ENCODE measurements at places on chromosomes 11 and 22.

GRCh38 chr11:112277941-112278340, 17.3 kb upstream of the PLET1 start:
- DNase-seq = no peak

GRCh38 chr11:86172894-86173293, 71.7 kb upstream of the EED start:
- no peak for DNase-seq

- DNase-seq = no peak
Observed at GRCh38 chr11:132217856-132218255, 847.4 kb downstream of the NTM start.

DNA sequence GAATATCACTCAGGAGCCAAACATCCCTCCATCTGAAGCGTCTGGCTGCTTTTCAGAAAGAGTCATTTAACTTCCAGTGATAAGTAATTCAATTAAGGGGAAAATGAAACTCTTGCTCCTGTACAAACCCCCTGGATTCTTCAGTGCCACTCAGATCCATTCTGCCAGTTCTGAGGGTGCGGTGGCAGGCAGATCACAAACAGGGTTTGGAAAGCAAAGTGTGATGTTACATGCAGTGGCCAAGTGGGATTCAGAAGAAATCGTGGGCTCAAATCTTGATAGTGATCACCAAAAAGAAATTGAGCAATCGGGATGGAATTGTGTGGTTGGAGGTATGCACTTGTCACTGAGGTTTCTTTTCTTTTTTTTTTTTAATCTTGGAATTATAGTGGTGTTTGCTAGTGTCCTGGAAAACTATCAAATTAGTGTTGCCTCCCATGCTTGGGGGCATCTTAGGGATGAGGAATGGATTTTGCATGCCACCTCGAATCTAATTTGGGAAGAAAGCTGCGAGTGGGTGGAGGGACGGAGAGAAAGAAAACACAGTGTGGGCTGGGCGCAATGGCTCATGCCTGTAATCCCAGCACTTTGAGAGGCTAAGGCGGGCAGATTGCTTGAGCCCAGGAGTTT, 22.5 kb upstream of the RTL6 start:
- no peak for DNase-seq

GRCh38 chr11:105648762-105649161, 38.9 kb downstream of the GRIA4 start:
- no peak for DNase-seq

GRCh38 chr11:58770166-58770565, 38.4 kb upstream of the GLYAT start:
- no peak for DNase-seq

GRCh38 chr11:95231881-95232605, 1.0 kb upstream of the SESN3 start:
- DNase-seq = peak; percentile 75

DNA sequence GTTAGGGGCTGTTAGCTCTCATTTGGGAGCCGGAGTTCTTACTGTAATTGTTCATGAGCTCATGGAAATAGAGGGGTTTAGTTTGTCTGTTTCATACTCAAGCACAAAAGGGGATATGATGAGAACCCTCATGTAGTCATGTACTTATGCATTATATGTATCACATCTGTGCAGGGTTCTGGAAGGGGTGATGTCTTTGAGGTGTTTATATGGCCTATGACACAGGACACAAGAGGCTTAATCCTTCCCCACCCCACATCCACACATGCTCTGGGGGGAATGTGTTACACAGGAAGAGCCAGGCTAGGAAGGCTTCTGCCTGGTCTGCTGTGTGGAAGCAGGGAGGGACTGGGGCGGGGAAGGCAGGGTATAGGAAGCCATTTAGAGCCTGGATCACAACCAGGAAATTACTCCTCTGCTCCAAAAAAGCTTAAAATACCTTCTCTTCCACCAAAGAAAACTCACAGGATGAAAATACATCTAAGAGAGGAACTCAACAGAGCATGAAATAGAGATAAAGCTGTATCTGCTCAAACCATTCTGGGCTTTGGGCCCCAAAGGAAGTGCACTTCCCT, 316.1 kb downstream of the TMEM135 start:
- no peak for DNase-seq

DNA sequence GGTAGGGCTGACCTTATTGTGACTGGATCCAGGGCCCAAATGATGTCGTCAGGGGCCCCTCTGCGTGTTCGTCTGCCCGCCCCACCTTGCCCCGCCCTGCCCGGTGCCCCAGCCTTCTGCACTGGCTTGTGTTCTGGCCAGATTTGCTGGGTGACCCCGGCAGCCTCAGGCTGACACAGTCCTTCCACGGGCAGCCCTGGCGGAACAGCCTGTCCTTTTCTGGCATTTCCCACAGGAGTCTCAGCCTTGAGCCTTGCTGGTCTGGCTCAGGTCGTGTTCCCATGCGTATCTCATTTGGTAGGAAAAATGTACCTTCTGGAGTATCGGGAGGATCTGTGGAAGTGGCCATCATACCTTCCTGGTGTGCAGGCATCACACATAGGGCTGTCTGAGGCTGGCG, 31.0 kb downstream of the IGHMBP2 start:
- DNase-seq = no peak

DNA sequence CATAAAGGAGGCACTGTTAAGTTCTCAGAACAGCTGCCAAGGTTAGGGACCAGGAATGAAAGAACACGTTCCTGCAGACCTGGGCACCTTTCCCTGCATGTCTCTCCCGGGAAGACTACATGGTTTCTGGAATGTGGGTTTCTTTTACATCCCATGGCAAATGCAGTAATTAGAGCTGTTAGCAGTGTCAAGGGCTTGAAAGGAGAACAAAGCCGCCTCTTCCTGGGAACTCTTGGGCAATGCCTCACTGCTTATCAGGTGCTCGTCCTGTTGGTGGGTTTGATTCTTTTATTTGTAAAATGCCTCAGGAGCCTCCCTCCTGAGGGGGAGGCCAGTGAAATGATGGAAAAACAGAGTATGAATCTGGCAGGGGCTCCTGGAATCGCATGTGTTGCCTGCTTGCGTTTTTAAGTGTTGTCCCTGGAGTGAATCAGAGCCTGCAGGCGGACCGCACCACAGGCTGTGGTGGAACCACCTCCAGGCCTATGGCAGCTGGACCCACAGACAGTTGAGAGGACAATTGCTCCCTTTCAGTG, 723 bp upstream of the C22orf31 start:
- no peak for DNase-seq

DNA sequence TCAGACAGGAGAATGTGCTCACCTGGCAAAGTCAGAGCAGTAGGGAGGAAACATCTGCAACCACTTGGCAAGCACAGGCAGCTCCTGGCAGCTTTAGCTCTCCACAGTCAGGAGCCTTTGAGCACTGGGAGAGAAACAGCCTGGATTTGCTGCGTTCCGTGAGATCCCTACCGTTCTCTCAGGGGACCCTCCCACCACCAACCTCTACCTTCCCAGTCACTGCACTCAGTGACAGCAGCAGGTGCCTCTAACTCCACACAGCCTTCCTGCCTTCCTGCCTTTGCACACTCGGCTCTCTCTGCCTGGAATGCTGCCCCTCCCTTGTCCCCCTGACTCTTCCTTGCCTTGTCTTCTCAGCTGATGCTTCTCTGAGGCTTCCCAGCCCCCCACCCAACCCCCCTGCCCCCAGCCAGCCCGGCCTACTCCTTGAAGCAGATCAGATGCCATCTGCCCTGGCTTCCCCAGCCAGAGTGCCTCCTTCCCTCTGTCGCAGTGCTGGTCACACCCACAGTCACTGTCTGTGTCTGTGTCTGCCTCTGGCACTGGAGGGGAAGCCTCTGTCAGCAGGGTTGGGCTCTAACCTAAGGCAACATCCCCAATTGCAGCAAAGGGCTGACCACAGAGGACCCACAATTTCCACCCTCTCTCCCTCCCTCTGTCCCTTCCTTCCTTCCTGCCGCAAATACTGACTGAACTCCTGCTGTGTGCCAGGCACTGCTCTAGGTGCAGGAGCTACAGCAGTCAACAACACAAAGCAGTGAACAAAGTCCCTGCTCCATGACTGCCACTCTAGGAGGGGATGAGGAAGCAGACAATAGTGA, 14.9 kb upstream of the TSKU start:
- peak; percentile 95 for DNase-seq
